Bladder microvascular endothelial cell (primary cell): ENCODE measurements at places on chromosomes 7 and 10. TPM values are rescaled to one million over a fixed set of nuclear protein-coding genes. Genes with fewer than 3 reads are reported as not detected.

Gene INA
- total RNA-seq, result under 0.01 and 0.06 TPM in 2 replicates

Gene PIK3AP1
- 0.13 TPM in 1 of 2 replicates, not detected in the other for total RNA-seq

Gene MYL10
- total RNA-seq, result not detected in 2 replicates

Gene TYW1B
- total RNA-seq, result 0.97 and 7.1 TPM in 2 replicates

Gene LIPN
- total RNA-seq, result not detected in 2 replicates

Gene CPN1
- not detected in 2 replicates for total RNA-seq

Gene CYP26C1
- 1.1 and 2.1 TPM in 2 replicates for total RNA-seq

Gene DBF4
- total RNA-seq, result 12.3 and 16.5 TPM in 2 replicates

Gene MYO3A
- not detected in 2 replicates for total RNA-seq

Gene TWNK
- 3.7 and 11.5 TPM in 2 replicates for total RNA-seq

Gene CNTNAP2
- total RNA-seq, result 0.97 and 1.3 TPM in 2 replicates

Gene EGR2
- under 0.01 and 0.25 TPM in 2 replicates for total RNA-seq

Gene XRCC2
- total RNA-seq, result 3.1 and 4.8 TPM in 2 replicates

Gene ENTPD7
- 8.6 and 21.1 TPM in 2 replicates for total RNA-seq

Gene ZNF277
- 34.2 and 35.2 TPM in 2 replicates for total RNA-seq

Gene NFE2L3
- total RNA-seq, result 14.1 and 70.6 TPM in 2 replicates

Gene ACSM6
- total RNA-seq, result not detected in 2 replicates

Gene FIS1
- total RNA-seq, result 206 and 302 TPM in 2 replicates

Gene NUTM2A
- 0.16 and 0.44 TPM in 2 replicates for total RNA-seq

Gene HTR5A
- total RNA-seq, result not detected in 2 replicates

Gene GDI2
- 420 and 441 TPM in 2 replicates for total RNA-seq

Gene GRB10
- total RNA-seq, result 91.6 and 171 TPM in 2 replicates

Gene CLRN3
- 0.38 TPM in 1 of 2 replicates, not detected in the other for total RNA-seq

Gene OTUD1
- total RNA-seq, result 6.0 and 7.7 TPM in 2 replicates

Gene CACUL1
- total RNA-seq, result 13.8 and 38.1 TPM in 2 replicates

Gene ZNF37A
- 6.0 and 11.8 TPM in 2 replicates for total RNA-seq

Gene SEMA4G
- 1.8 and 2.8 TPM in 2 replicates for total RNA-seq

Gene AKR1D1
- not detected in 2 replicates for total RNA-seq

Gene UROS
- total RNA-seq, result 33.5 and 37.4 TPM in 2 replicates

Gene ACTL6B
- total RNA-seq, result not detected in 2 replicates

Gene CRTAC1
- 0.16 and 3.1 TPM in 2 replicates for total RNA-seq

Gene SPDYE6
- total RNA-seq, result 0.06 TPM in 1 of 2 replicates, not detected in the other
